ENCODE measurements at places on chromosomes 3 and 15. TPM values are rescaled to one million over a fixed set of nuclear protein-coding genes. Genes with fewer than 3 reads are reported as not detected.

The ALAS1 gene
- 36.2 TPM for total RNA-seq

DNA sequence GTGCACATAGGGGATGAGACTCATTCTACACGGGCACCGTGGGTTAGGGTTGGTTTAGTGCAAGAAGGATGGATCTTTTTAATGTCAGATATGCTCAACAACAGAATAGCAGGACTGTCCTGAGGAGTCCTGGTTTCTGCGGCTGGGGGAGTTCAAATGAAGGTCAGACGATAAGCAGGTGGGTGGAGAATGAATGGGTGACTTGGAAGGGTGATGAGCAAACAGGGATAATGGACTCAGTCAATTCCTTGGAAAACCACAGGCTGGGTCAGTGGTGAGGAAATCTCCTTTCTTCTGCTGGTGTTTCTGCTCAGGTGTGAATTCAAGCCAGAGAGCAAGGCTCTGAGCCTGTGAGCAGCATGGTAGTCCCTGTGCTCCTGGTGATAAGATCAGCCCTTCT, 59.9 kb downstream of the MESD start:
- DNase-seq = no peak

The CCR8 gene
- total RNA-seq = not detected

The OSTN gene
- 122 TPM for total RNA-seq

The MST1R gene
- 0.31 TPM for total RNA-seq

GRCh38 chr3:127150513-127151250, 42.2 kb upstream of the PRR23E start:
- no peak for DNase-seq

DNA sequence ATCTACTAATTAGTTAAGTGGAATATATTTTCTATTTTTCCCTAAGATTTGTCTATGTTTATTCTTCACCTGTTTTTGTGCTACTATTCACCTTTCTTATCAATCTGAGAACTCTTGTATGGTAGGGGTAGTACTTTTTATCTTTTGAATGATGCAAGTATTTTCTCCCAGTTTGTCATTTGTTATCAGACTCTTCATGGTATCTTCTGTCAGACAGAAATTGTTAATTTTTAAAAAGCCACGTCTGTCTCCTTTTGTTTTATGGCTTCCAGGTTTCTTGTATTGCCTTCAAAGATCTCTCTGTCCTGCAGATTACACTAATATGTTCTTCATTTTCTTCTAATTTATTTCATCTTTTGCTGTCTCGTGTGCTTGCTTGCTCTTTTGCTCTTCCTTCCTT, 184.3 kb downstream of the PCCB start:
- DNase-seq = no peak

- DNase-seq = no peak
These were observed 202.2 kb upstream of the TP63 start for GRCh38 chr3:189429019-189429418.
